ENCODE measurements at places on chromosomes 7 and 10. TPM values are rescaled to one million over a fixed set of nuclear protein-coding genes. Genes with fewer than 3 reads are reported as not detected.

Gene NPTX2
- total RNA-seq, result 1.0 TPM

Gene MRLN
- not detected for total RNA-seq

Gene SLC26A3
- 2.1 TPM for total RNA-seq

Gene FBXL13
- 0.12 TPM for total RNA-seq
